ENCODE measurements at places on chromosomes 3 and 15. TPM values are rescaled to one million over a fixed set of nuclear protein-coding genes. Genes with fewer than 3 reads are reported as not detected.
A peak's percentile ranks its signal among the peaks of the same experiment; 100 is the strongest.

DNA sequence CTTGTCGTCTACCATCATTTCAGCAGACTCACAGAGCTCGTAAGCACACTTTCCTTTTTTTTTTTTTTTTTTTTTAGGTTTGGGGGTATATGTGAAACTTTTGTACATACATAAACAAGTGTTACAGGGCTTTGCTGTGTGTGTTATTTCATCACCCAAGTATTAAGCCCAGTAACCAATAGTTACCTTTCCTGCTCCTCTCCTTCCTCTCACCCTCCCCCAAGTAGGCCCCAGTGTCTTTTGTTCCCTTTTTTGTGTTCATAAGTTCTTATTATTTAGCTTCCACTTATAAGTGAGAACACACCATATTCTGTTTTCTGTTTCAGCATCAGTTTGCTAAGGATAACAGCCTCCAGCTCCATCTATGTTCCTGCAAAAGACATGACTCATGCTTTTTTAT lies 746.8 kb downstream of the GRM7 start:
- DNase-seq = no peak
- no peak overlapping the region for H3K4me3 ChIP-seq
- no peaks in the 10 kb centered on the region for H3K36me3 ChIP-seq
- no peaks in the 10 kb centered on the region for H3K27me3 ChIP-seq
- no peak overlapping the region for H3K27ac ChIP-seq

DNA sequence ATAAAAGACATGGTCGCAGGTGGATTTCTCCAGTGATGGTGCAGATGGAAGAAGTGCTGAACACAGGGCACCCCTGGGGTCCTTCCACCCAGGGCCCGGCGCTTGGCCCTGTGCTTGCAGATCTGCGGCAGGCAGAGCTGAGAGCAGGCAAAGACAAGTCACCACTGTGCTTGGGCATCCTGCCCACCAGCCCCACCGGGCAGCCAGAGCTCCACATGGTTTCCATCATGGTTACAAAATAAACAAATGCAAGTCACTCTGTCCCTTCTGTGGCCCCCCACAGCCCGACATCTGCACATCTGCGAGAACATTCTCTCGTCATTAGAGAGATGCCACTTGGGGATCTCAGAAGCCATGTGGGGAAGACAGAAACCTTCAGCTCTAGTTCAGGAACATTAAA lies 37.6 kb upstream of the SFMBT1 start:
- no peak overlapping the region for H3K4me3 ChIP-seq
- H3K27ac ChIP-seq = no peak overlapping the region
- peaks cover 10% of the 10 kb centered on the region for H3K36me3 ChIP-seq
- H3K4me1 ChIP-seq = no peaks in the 10 kb centered on the region
- no peaks in the 10 kb centered on the region for H3K27me3 ChIP-seq

GRCh38 chr15:96363707-96364106 lies 33.2 kb downstream of the NR2F2 start:
- H3K27ac ChIP-seq = no peak overlapping the region
- peaks cover 99% of the 10 kb centered on the region for H3K27me3 ChIP-seq
- H3K4me3 ChIP-seq = no peak overlapping the region
- H3K4me1 ChIP-seq = no peaks in the 10 kb centered on the region
- no peak for DNase-seq

GRCh38 chr3:79672731-79673130 lies 95.1 kb downstream of the ROBO1 start:
- H3K27me3 ChIP-seq = no peaks in the 10 kb centered on the region
- no peak for DNase-seq
- no peaks in the 10 kb centered on the region for H3K36me3 ChIP-seq

DNA sequence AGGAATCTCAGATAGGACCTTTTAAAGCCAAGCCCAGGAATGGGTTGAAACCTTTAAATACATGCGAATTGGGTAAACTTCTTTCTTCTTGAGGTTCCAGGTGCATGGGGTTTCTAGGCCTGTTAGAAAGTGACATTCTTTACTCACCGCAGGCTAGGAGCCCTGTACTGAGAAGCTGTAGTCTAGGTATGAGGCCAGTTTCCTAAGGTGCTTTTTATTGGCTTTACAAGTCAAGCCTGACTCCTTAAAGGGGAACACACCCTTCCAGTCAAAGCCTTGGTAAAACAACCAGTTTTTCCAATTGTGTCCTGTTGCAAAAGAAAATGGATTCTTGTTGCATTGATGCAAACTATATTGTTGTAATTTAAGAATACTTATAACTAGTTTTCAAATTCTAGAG lies 76.1 kb upstream of the ATP11B start:
- H3K27ac ChIP-seq = no peak overlapping the region
- no peaks in the 10 kb centered on the region for H3K27me3 ChIP-seq
- no peaks in the 10 kb centered on the region for H3K36me3 ChIP-seq
- peaks cover 4% of the 10 kb centered on the region for H3K4me1 ChIP-seq
- no peak for DNase-seq

DNA sequence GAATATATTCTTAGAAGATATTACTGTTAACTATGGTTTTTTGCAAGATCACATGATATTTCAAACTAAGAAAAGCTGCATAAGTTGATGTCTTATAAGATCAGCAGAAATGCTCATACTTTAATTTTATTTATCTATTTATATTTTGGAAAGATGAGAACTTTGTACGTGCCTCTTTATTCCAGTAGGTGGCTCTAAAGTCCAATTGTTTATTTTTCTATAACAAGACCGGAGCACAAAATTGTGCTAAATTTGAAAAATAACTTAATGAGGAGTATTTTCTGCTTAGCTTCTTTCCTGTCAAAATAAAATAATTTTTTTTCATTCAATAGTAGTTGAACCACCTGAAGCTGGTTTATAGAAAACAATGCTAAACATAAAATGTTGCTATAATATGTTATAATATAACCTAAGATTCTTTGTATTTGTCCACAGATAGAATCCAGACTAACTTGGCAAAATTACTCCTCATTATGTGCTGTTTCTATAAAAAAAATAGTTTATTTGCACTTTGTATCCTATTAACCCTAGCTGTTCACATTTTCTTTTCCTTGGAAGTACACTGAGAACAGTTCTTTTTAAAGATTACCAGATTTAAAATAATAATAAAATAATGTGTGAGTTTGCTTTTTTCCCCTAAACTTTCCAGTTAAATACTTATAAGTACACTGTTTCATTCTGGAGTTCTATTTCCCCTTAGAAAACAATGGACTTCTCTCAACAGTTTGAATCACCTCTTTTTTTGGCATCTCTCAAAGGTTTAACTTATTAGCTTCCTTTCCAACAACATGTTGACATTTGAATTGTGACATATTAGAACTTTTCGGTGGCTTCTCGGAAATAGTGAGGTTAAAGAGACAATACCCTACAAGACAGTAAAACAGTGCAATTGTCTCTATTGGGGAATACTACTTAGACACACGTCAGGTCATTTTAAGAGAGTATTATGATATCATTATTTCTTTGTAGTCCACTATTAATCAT lies 530.0 kb downstream of the MECOM start:
- no peak for DNase-seq
- H3K4me3 ChIP-seq = no peak overlapping the region
- H3K27ac ChIP-seq = no peak overlapping the region
- no peaks in the 10 kb centered on the region for H3K27me3 ChIP-seq

DNA sequence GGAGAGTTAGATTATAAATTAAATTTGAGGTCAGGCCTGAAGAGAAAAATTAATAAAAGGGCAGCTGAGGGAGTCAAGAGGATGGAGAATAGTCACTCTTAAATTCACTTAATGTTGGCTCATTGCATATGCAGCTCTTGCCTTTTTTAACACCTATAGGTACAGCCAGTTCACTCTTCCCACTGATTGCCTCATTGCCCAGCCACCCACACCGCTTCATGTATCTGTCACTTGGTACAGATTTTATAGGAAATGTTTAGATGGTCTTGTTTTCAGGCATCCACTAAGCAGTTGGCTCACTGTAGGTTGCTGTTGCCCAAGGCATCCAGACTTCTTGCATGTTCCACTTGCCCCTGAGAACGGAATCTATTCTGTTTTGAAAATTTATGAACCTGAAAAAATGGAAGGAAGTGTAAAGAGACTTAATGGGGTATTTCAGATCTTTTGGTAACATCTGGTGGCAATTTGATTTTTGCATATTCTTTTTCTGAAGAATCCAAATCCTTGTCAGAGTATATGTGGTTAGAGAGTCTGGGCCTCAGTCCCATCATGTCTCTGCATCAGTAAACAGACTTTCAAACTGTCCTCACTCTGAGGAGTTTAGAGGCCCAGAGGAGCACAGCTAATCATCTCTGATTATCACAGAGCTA lies 151.9 kb downstream of the RBPMS2 start:
- H3K36me3 ChIP-seq = peaks cover 11% of the 10 kb centered on the region
- DNase-seq = no peak
- H3K4me3 ChIP-seq = no peak overlapping the region
- peaks cover 19% of the 10 kb centered on the region for H3K4me1 ChIP-seq

GRCh38 chr3:49166752-49167556 lies 823 bp upstream of the CCDC71 start:
- peaks cover 26% of the 10 kb centered on the region for H3K36me3 ChIP-seq
- peak overlapping the region; percentile 51 for H3K4me3 ChIP-seq
- peaks cover 16% of the 10 kb centered on the region for H3K27me3 ChIP-seq
- H3K27ac ChIP-seq = no peak overlapping the region
- no peak for DNase-seq

DNA sequence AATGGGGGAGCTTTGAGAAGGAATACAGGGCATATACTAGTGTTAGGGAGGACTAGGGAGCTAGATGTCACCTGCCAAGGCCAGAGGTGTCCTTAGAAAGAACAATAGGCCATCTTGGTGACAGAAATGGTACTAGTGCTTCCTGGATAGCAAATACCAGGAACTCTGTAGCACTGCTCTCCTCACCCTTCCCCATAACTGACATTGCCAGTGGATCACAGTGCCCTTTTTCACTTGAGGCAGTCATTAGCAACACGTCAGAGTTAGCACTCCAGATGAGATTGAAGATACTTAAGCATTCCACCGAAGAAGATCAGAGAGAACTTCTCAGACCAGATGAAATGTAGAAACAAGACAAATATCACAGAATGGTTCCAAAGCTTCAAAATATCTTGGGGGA lies 103.1 kb upstream of the PDZRN3 start:
- no peaks in the 10 kb centered on the region for H3K27me3 ChIP-seq
- no peak for DNase-seq
- H3K27ac ChIP-seq = no peak overlapping the region
- no peak overlapping the region for H3K4me3 ChIP-seq
- no peaks in the 10 kb centered on the region for H3K4me1 ChIP-seq
- H3K36me3 ChIP-seq = no peaks in the 10 kb centered on the region

DNA sequence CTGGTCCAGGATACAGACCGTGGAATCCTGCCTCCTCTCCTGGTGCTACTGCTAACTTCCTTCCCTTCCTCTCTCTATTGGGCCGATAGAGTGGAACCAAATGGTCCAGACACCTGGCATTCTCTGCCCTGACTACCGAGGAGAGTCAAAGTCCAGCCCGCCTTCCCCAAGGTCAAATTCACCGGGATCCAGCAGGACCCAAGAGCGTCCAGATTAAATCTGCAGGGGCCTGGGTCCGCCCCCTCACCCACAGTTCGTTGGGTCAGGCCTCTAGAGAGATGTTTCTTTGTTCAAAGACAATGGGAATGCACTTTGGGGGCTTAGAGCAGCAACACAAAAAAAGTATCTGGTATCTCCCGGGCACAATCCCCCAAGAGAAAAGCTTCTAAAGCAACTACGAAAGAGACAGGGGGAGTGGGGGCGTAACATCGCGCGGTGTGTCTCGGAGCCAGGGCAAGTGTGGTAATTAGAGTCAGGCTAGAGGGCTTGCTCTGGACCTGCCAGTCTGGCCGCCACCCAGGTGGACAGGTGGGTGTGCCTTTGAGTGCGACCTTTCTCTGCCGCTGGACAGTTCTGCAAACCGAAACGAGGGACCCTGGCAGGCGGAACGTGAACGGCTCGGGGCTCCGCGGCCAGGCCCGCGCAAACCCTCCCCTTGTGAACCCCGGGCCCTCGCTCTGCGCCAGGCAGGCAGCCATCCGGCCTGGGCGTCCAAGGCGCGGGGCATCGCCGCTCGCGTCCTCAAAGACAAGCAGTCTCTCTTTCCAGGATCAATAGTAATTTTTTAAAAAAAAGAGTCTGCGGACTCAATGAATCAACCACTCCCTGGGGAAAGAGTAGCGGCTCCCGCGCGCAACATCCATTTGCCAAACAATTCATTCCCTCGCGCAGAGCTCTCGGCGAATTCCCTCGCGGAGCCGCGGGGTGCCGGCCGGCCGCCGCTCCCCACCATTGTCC lies 806 bp downstream of the KLHL25 start:
- no peaks in the 10 kb centered on the region for H3K27me3 ChIP-seq

DNA sequence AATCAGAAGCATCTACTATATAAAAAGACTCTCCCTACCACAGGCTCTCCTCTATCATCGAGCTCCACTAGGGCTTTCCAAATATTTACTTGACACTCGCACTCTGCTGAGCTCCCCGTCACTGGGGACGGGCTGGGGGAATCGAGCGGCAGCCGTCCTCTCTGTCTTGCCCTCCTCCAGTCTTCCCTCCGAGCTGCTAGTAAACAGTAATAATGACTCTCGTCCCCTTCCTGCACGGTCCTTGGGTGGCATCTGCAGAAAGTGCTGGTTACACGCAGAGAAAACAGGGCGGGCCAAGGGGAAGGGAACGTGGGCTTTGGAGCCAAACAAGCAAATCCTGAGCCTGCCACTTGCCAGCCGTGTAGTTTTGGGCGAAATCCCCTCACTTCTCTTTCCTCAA lies 96.6 kb downstream of the LRIG1 start:
- no peak overlapping the region for H3K27ac ChIP-seq
- DNase-seq = no peak
- no peaks in the 10 kb centered on the region for H3K27me3 ChIP-seq
- peaks cover 14% of the 10 kb centered on the region for H3K36me3 ChIP-seq
- no peak overlapping the region for H3K4me3 ChIP-seq

DNA sequence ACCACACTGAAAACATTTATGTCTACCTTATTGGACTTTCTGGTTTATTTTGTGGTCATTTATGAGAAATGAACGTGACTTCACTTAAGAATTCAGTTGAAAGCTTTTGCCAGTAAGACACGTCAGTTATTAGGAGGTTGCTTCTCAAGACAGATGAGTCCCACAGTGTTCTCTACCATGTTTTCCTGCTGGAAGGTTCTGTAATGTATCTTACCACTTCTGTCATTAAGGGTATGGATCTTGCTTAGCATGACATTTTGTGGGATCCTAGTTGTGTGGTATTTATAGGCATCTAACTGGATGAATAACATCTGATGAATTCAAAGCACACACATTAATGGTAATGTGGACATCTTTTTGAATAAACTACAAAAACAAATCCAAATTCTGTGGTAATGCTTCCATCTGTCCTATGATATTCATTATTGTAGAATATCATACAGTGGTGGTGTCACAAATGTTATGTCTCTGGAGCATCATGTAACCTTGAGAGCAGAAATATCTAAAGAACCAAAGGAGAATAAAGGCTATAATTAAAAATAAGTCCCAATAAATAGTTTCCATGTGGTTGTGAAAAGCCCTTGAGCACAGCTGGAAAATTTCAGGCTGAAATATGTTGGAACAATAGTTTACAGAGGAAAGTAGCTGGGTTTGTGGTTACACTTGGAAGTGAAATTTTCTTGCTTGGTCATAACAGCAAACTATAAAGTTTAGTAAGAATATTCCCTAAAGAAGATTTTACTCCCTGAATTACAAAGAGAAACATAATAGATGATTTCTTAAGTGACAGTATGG lies 61.5 kb downstream of the C3orf38 start:
- H3K36me3 ChIP-seq = no peaks in the 10 kb centered on the region
- H3K27me3 ChIP-seq = no peaks in the 10 kb centered on the region
- H3K4me3 ChIP-seq = no peak overlapping the region

Gene CAPN3
- total RNA-seq = 2.4 TPM

Gene ZNF660
- total RNA-seq = 3.1 TPM

Gene DNAJB11
- 42.8 TPM for total RNA-seq

Gene SELENOS
- total RNA-seq = 26.4 TPM

Measured in thymus (tissue), 14 donors.